HL-60 (cell line): ENCODE measurements at places on chromosomes 11 and 22.
A peak's percentile ranks its signal among the peaks of the same experiment; 100 is the strongest.

GRCh38 chr11:7606496-7606895 is 66.8 kb downstream of the CYB5R2 start:
- no peak for DNase-seq

DNA sequence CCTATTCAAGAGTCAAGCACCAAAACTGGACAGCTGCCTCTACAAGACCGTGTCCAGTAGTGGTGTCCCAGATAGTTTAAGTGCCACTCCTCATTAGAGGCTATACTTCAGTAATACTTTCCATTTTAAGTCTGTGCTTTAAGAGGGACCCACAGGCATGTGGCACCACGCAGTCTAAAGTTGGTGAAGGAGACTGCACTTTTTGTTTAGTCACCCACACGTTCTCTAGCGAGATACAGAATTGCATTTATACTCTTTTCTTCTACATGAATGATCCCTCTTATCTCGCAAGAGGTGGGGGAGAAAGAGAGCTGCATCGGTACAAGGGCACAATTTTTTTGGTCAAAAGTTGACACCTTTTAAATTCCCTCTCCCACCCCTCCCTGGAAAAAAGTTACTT is 41.5 kb downstream of the DDX6 start:
- DNase-seq, result no peak

DNA sequence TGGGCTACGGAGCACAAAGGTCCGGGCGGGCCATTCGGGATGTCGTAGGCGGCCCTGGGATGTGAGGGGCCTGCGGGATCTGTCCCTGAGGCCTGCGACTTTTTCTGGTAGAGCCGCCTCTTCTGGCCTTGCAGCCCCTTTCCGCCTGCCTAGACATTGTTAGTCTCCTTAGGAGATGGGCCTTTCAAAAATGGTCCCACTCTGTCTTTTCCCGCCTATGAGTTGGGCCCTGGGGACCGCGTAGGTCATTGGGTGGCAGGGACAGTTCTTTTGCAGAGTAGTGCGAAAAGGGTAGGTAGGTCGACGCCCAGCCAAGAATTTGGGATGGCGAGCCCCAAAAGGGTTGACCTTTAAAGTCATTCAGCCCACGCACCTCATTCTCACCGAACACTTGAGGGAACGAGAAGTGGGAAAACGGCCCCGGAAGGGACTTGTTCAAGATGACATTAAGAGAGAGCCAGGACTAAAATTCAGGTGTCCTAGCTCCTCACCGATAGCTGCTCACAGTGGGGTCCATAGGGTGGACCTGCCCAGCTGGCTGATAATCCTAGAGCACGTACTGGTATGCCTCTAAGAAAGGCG is 785 bp downstream of the OTUB1 start:
- DNase-seq, result no peak

- no peak for DNase-seq
Observed at GRCh38 chr11:134441706-134442105, 29.7 kb upstream of the B3GAT1 start.

DNA sequence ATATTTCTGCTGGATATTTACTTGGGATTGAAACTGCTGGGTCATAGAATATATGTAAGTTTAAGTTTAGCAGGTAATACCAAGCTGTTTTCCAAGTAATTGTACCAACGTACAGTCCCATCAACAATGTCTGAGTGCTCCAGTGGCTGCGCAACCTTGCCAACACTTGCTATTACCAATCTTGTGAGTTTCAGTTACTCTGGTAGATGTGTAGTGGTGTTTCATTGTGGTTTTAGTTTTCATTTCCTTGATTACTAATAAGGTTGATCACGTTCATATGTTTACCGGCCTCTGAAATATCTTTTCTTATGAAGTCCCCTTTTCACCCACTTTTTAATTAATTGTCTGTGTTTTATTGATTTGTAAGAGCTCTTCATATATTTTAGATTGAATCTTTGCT is 370.6 kb upstream of the CADM1 start:
- DNase-seq, result no peak

GRCh38 chr11:126098204-126098769 is 35.6 kb upstream of the CDON start:
- DNase-seq, result no peak

GRCh38 chr11:19912115-19912957 is 199.7 kb downstream of the NAV2 start:
- no peak for DNase-seq

GRCh38 chr11:63940786-63941185 is 2.0 kb downstream of the NAA40 start:
- DNase-seq, result peak; percentile 68

GRCh38 chr11:75524665-75525432 is 892 bp downstream of the GDPD5 start:
- peak; percentile 56 for DNase-seq

- no peak for DNase-seq
Observed at GRCh38 chr11:121964591-121964990, 151.4 kb downstream of the BLID start.

- DNase-seq, result no peak
Observed at GRCh38 chr11:44934735-44935250, 15.9 kb downstream of the TP53I11 start.

DNA sequence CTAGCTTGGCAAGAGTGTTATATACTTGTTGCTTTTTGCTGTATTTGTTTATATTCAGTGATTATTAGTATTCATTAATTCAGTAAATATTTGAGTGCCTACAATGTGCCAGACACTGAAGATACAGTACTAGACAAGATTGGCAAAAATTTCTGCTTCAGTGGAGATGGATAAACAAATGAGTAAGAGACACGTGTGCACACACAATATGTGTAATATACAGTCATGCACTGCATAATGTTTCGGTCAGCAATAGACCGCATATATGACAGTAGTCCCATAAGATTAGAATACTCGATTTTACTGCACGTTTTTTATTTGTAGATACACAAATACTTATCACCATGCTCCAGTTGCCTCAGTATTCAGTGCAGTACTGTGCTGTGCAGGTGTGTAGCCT is 104.9 kb upstream of the GAL start:
- DNase-seq, result no peak

DNA sequence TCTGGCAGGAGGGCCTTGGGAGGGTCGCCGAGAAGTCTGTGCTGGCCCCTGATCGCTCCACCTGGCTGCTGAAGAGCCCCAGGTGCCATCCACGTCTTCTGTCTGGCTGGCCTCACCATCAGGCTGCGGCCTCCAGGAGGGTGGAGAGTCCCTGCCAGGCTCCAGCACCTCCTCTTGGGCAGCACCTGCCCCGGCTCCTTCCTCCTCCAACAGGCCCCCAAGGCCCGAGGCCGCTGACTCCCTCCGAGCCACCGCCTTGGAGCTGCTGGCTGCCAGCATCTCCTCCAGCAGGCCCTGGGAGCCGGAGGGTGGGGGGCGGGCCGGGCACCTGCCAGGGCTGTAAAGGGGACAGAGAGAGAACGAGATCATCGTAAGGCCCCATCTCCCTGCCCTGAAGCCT is 22.3 kb downstream of the TNKS1BP1 start:
- no peak for DNase-seq

DNA sequence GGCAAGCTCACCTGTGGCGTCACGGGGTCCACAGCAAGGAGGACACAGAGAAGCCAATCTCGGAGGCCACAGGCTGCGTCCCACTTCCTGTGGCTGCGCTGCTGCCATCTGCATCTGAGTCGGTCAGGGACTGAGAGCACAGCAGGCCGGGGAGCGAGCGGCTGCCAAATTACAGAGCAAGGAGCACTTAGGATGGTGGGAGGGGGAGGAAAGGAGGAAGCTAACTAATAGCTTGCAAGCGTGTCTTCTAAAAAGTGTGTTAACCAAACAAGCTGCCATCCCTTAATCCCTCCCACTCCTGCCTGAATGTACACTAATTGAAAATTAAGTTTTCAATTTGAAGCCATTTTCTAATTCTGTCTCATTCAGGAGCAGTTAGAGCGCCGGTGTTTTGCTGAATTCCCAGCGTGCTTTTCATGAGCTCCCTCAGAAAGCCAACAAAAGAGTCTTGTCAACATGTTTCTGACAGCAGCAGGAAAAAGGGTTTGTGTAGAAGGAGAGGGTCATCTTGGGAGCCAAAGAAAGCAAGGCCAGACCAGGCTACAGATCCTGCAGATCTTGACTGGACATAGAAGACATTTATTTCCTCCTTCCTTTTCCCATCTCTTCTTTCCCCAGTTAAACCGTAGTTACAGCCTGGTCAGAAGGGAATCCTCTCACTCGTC is 42.4 kb upstream of the API5 start:
- no peak for DNase-seq

DNA sequence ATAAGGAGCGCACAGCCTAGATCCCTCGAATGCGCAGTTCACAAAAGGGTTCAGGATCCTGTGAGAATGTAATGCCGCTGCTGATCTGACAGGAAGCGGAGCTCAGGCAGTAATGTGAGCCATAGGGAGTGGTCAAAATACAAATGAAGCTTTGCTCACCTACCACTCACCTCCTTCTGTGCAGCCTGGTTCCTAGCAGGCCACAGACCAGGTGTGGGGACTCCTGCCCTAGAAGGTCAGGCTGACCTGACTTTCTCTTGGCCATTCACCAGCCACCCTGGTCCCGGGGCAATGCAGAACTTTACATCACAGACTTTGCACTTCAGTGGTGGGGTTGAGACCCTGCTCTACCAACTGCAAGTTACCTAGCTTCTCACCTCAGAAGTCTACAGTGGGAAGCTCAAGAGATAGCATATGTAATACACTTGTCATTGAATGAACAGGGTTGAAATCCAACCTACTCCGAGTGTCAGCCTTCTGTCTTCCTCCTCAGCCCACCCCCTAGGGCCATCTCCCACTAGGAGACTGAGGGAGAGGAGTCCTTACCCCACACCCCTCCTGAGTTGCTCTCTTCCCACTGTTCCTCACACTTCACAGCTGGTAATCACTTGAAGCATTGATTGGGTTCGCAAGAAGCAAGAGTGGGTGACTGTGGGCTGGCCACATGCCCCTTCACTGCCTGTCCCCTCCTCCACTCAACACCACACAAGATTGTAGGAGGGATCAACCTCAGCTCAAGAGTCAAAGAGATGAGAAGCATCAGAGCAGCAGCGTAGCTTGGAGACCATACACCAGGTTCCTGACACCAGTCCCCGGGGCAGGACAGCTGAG is 2.0 kb upstream of the KCNJ1 start:
- DNase-seq, result no peak

DNA sequence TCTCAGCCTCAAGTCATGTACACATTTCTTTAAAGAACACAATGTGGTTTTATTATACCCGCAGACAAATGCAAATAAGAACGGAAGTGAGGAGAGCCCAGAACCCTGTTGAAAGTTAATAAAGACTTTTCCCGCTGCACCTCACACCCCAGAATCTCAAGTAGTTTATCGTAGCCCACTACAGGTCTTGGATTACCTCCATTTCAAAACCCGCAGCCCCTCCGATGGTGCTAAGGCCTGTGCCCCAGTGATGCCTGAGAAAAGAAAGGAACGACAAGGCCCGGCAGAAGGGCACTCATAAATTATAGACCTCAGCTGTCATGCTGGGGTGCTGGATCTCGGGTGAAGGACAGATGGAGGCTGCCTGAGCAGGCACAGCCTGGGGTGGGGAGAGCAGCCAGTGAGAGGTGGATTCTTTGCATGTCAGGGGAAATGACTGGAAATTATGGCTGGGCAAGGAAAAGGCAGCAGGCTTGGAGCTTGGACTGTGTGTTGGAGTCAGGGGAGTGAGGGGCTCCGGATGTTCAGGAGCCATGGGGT is 354.1 kb downstream of the NTM start:
- DNase-seq, result no peak

- no peak for DNase-seq
Observed at GRCh38 chr11:121914508-121915059, 201.4 kb downstream of the BLID start.

GRCh38 chr22:32202539-32203180 is 2.2 kb downstream of the RFPL2 start:
- DNase-seq, result peak; percentile 61

GRCh38 chr11:83054001-83054400 is 17.7 kb downstream of the RAB30 start:
- DNase-seq, result no peak

- no peak for DNase-seq
Observed at GRCh38 chr11:98559961-98560360, 460.8 kb upstream of the CNTN5 start.

DNA sequence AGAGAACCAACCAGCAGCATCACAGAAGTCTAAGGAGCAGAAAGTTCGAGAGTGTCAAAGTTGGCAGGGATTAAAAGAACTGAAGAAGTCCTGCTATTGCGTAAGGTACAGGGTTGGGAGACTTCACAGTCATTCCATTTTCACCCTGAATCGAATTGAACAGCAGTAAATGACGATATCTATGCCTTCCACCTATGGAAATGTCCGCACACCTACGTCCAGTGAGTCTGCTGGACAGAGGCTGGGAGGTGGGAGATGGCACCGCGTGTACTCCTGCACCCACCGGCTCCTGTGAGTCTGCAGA is 116.7 kb downstream of the MICAL3 start:
- DNase-seq, result no peak

DNA sequence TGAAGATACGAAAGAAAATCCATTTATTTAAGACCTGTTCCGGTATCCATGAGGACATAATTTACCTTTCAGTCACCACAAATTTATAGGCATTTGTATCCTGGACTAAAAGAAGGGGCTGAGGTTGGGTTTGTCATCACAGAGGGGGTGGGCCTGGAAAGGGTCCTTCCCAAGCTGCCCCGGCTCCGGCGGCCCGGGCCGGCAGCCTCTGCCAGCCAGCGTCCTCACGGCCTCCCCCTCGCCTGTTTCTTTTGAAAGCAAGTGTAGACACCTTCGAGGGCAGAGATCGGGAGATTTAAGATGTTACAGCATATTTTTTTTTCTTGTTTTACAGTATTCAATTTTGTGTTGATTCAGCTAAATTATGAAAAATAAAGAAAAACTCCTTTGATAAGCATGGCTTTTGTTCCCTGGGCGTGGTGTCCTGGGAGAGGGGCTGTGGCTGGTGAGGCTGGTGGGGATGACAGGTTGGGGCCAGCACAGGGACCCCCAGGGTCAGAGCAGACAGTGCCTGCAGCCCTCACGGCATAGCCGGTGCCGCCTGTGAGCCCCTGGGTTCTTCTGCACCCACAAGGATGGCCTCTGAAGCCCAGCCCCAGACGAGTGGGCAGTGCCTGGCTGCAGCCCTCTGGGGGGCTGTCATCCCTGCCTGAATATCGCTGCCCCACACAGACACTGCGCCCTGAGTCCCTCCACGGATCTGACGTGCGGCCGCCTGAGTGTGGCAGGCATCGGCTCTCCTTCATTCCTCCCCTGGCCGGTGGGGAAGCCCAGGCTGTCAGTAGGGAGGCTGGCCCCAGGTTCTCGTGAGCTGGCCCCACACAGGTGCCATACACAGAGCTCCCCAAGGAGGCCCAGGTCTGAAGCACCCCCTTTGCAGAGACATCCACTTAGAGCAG is 1075.9 kb downstream of the BRD1 start:
- DNase-seq, result no peak

DNA sequence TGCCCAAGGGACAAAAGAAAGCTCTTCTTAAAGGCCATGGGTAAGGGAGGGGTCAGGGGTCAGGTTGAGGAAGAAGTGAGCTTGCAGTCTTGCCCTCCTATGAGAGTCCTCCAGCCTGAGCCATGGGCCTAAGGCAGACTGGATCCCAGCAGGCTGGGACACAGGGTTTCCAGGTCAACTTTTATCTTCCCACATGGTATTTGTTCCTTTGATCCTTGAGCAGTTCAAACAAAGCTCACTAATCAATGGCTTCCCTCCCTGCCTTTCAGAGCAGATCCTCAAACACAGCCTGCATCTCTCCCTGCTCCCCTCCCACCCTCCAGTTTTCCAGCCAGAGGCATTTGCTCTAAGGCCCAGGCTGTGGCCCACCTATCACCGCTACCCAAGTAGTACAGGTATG is 589.3 kb downstream of the INSC start:
- DNase-seq, result no peak
